ENCODE measurements at places on chromosomes 2 and 18.
A peak's percentile ranks its signal among the peaks of the same experiment; 100 is the strongest.

- peak; percentile 41 for DNase-seq
Measured at GRCh38 chr2:131105950-131106801, 1.0 kb downstream of the PLEKHB2 start.

DNA sequence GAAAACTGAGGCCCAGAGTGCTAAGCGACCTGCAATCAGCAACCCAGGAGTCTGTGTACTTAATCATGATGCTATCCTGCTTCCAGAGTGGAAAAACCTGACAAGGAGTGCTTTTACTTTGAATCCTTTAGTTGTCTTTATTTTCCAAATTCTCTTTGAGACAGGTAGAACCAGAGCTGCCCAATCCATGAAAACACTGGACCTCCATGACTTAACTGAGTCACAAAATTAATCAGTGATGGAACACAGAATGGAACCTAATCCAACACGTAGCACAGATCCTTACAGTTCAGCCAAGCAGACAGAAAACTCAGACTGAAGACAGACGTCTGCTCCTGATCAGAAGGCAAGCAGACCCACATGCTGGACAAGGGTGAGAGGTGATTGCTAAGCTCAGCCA, 175.6 kb downstream of the BCL11A start:
- DNase-seq, result no peak

- DNase-seq, result no peak
Measured at GRCh38 chr18:47898696-47899095, 31.8 kb downstream of the SMAD2 start.

DNA sequence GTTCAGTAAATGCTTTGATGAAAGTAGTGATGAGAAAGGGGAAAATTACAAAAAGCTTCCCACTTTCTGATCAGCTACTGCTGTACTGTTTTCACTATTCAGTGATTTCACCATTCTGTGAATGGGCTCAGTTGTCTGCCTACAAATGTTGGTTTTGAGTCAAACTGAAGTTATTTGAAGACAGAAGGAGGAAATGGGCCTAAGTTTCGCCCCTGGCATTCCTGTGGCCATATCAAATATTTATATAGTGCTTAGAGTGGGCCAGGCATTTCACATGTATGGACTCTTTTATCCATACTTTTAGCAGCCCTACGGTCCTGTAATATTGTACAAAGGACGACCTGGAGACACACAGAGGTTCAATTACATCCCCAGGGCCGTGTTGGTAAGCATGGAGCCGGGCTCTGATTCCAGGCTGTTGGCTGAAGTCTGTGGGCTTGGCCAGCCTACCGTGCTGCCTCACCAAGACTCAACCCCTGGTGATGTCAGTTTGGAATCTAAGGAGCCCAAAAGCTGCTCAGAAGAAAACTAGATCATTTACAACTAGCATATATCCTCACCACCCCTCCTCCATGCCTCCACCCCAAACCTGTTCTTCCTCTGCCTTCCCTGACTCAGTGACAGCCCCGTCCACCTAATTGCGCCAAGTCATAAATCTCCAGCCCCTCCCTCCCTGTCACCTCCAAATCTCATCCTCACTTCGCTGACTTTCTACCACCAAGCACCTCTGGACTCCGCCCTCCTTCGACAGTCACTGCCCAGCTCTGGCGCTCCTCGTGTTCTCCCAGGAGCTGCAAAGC, 10.1 kb upstream of the GRHL1 start:
- DNase-seq, result no peak

GRCh38 chr2:129791712-129792111, 187.8 kb upstream of the RAB6C start:
- DNase-seq, result no peak

GRCh38 chr2:200578778-200579177, 7.0 kb upstream of the AOX1 start:
- DNase-seq, result no peak

GRCh38 chr2:39871291-39871761, 92.3 kb upstream of the THUMPD2 start:
- no peak for DNase-seq

DNA sequence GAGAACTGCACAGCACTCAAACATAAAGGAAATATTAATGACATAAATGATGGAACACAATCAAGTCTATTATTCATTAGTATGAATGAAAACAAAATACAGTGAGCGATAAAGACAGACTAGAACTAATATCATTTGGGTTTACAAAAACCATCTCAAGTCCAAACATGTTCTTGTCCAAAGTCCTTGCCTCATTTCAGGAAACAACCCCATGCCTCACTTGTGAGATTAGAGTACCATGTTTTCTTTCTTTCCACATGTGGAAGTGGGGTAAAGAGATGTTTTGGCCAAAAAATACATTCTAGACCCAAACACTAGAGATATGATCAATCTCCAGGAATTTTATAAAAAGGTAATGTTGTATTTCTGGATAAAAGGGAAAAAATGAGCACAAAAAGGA, 53.3 kb upstream of the NFE2L2 start:
- DNase-seq, result no peak

- DNase-seq, result no peak
Measured at GRCh38 chr2:46356991-46357390, 59.8 kb downstream of the EPAS1 start.

DNA sequence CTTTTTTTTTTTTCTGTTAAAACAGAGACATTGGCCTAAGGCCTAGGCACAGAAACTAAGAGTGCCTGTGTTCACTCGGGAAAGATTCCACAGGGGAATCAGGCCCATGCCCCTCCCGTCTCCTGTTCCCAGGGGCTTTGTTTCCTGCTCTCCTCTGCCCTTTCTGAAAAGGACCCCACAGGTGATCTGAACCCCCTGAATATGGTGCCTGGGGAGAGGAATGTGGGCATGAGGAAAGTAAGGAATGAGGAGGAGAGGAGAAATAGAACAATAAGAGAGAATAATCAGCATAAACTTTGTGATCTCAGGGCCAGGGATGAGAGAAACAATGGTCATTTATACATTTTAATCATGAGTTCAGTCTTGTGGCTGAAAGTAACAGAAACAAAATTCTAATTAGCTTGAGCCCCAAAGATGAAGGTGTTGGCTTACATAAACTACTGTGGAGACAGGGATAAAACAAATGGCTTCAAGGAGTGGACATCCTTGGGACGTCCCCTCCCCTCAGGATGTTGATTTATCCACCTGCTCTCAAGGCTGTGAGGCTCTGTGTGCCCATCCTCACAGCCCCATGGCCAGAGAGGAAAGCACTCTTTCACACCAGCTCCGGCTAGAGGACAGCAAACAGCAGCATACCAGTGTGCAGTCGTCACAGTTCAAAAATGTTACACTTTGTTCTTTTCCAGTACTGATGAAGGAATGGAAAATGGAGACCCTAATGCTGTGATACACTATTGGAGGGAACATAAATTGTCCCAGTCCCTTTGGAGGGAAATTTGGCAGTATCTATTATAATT, 46.4 kb upstream of the MRPL33 start:
- no peak for DNase-seq

Data from stimulated activated CD4-positive, alpha-beta T cell treated with anti-CD3 and anti-CD28 coated beads, Interleukin-4, amount 100 ng/mL, for 4 hours (primary cell).